ENCODE measurements at places on chromosomes 3 and 15.

GRCh38 chr3:67388738-67389137 is 265.7 kb downstream of the SUCLG2 start:
- DNase-seq = no peak

DNA sequence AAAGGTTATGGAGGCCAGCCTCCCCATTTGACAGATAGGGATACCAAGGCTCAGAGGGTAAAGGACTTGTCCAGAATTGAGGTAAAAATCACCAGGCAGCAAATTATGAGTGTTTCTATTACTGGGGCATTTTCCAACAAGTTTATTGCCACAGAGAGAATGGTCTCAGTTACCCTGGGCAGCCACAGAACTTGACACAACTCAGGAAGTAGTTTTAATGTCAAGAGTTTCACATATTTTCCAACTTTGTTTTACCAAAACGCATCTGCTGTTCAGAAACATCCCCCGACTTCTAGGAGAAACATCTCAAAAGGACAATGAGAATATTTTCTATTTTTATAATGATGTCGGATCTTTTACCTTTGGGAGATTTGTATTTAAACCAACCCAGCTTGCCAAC is 107.5 kb upstream of the MRPS22 start:
- DNase-seq = no peak

GRCh38 chr3:112000367-112000771 is 1.6 kb downstream of the TAGLN3 start:
- no peak for DNase-seq

- DNase-seq = no peak
These were observed 9.4 kb upstream of the DYNLT2B start for GRCh38 chr3:196327405-196327804.

GRCh38 chr3:160564258-160564911 is 986 bp downstream of the KPNA4 start:
- no peak for DNase-seq

DNA sequence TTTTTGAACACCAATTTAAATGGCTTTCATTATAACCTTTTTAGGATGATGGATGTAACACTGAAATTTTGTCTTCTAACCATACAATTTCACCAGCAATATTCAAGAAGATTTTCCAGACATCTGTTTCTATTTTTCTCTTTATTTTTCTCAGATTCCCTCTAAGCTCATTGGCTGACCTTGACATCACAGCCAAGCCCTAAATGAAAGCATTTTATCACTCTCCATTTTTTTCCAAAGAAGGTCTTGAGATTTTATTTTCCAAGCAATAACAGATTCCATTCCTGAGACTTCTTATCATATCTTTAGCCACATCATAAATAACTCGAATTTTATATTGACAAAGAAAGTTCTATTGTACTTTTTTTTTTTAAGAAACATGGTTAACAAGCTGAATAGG is 392.6 kb upstream of the THBS1 start:
- DNase-seq = no peak

- DNase-seq = no peak
These were observed 72.6 kb upstream of the DPH6 start for GRCh38 chr15:35618260-35619188.

- no peak for DNase-seq
These were observed 59.4 kb downstream of the MCTP2 start for GRCh38 chr15:94290730-94291129.

DNA sequence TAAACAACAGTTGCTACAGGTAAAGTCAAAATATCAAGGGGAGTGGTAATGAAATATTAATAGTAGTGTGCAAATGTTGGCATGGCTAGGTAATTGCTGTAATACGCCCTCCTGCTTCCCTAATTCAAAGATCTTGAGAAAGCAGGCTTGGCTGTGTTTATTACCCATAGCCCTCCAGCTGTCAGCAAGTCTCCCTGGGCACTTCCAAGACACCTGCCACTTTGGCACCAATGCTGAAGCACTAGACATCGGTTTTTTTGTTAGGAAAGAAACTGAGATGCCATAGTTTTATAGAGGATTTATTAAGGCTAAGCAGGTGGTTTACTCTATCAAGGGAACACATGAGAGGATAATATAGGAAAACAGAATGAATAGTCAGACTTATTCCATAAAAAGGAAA is 64.4 kb downstream of the P2RY1 start:
- no peak for DNase-seq

GRCh38 chr15:85312929-85313331 is 67.5 kb upstream of the AKAP13 start:
- no peak for DNase-seq

Measured in skeletal muscle cell (primary cell).